ENCODE measurements at places on chromosomes 13 and 19.
A peak's percentile ranks its signal among the peaks of the same experiment; 100 is the strongest.

DNA sequence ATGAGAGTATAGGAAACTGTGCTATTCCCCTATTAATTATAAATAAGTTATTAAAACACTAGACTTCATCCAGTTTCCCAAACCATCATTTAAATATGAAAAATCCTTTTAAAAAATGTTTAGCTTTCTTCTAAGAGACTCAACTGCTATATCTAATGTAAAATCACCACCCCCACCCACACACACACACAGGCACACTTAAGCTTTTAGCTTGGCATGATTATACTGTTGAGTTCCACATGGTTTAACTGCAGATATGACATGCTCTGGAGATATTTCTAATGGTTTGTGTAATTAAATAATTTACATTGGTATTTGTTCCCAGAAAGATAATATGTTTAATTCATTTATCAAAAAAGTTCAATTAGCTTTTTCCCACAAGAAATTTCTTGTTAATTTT lies 1700.1 kb upstream of the SLC10A2 start:
- DNase-seq, result no peak

GRCh38 chr13:65594298-65594781 lies 1635.8 kb downstream of the PCDH9 start:
- no peak for DNase-seq

DNA sequence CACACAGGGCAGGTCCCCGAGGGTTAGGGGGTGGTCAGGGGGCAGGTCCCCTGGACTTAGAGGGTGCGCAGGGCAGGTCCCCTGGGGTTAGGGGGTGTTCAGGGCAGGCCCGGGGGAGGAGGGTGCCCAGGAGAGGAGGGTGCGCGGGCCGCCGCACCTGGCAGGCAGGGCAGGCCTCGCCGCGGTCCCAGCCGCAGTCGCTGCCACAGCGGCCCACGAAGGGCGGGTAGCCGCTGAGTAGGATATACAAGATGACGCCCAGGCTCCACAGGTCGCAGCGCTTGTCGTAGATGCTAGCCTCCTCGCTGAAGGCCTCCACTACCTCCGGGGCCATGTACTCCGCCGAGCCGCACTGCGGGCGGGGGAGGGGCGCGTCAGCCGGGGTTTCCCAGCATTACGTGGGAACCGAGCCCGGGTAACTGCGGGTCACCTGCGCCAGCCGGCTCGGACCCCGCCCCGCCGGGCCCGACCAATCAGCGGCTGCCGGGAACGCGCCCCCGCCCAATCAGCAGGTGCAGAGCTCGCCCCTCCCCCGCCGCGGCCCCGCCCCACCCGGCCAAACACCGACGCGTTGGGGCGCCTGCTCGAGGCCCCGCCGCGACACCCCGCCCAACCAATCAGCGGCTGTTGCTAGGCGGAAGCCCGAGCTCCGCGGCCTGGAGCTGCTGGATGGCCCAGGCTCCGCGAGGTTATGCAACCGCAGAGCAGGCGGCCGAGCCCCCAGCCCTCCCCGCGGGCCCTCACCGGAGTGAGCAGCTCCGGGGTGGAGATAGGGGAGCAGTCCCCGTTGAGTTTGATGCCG lies 9.2 kb downstream of the MKNK2 start:
- DNase-seq, result peak; percentile 99

- DNase-seq, result peak; percentile 20
Observed at GRCh38 chr19:2775556-2776430, 7.3 kb downstream of the SGTA start.

- DNase-seq, result no peak
Observed at GRCh38 chr19:50968716-50969412, 527 bp downstream of the KLK6 start.

DNA sequence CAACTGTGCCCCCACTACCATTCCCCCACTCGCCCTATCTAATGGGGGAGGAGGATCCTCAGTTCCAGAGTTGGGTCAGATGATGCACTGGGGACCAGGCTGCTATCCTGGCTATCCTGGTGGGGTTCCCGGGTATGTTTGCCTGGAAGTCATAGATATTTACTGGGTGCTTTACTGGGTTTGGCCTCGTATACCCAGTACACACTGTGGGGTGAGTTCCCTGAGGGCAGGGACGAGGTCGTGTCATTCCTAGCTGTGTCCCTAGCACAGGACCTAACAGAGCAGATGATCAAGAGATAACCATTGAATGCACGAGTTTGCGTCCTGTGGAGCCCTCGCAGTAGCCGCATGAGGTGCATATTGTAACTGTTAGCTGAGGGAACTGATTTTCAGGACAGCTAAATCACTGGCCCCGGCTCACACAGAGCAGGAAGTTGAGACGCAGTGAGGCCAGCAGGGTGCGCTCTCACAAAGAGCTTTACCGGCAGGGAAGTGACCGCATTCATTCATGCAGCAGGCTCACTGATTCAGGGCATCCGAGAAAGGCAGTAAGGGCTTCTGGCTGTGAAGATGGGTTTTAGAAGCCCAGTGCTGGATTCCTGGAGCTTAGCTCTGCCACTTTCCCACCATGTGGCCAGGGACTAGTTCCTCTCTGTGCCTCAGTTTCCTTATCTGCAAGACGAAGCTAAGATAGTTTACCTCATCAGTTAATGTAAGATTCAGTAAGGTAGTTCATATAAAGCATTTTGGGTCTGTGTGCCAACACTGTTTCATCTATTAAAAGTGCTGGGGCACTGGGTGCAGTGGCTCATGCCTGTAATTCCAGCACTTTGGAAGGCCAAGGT lies 6.0 kb downstream of the RUVBL2 start:
- peak; percentile 40 for DNase-seq

GRCh38 chr13:100395698-100396373 lies 192.8 kb downstream of the GGACT start:
- DNase-seq, result no peak

DNA sequence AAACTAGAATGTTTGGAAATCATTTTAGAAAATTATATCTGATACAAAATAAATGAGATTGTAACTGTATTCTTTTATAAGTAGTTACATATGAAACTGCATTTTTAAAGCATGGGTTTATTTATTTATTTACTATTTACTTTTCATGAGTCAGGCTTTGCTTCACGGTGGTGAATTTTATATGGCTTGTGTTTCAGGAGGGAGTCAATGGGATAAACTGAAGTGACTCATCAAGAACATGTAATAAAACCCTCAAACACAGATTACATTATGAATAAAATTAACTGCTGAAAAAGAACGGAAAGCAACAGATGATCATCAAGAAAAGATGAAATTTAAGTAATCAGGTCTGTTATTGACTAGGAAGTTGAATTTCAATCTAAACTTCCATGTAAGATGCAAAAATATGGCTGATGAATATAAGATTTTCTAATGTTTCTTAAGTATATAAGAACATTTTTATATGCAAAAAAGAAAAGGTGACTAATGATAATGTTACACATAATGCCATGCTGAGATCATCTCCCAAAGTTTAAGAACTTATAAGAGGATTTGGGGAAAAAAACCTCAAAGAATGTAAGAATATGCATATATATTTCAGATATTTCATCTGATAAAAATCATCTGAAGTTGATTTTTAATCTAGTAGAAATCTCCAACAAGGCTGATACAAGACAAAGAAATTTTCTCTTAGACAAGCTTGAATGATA lies 383.6 kb downstream of the SLITRK1 start:
- DNase-seq, result no peak

GRCh38 chr19:19071897-19072296 lies 8.1 kb downstream of the SLC25A42 start:
- DNase-seq, result no peak

GRCh38 chr19:34985249-34986022 lies 14.7 kb upstream of the GRAMD1A start:
- DNase-seq, result no peak

DNA sequence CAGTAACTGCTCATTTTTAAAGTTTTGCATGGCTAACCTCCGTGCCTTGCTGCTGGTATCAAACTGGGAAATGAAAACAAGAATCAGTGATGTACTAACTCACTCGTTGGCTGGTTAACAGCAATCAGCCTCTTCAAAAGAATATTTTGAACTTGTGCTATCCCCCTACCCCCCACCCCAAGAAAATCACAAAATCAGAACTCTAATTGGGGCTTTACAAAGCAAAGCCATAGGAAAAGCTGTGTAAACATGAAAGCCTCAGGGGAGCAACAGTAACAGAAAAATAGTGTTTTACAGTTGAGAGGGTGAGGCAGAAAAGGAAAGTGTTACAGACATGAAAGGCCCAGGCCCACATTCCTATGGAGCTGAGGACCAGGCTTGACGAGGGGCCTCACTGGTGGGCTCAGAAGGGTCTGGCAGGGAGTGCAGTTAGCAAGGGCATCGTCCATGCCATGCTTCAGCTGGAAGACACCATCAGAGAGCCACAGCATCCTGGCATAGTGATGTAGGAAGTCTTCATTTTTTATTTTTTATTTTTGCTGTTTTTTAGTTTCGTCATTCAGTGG lies 217.6 kb downstream of the PCCA start:
- no peak for DNase-seq

- DNase-seq, result no peak
Observed at GRCh38 chr13:79225487-79226232, 180.4 kb downstream of the RBM26 start.

DNA sequence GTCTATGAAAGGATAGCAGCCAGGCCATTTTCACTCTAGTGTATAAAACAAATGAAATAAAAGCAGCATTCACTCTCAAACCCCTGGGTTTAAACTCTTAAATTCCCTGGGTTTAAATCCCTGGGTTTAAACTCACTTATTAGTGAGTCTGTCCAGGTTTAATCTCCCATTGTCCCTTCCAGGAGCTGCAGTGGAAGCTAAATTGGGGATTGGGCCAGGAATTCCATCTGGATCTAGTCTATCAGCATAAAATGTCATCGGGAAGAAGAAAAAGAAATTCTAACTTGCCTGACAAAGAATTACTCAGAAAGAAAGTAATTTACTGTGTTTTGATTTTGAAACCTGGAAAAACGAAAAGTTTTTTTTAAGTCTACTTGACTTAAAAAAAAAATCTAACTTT lies 54.8 kb downstream of the FRY start:
- no peak for DNase-seq

- DNase-seq, result no peak
Observed at GRCh38 chr13:110470272-110471009, 91.1 kb downstream of the RAB20 start.

- peak; percentile 52 for DNase-seq
Observed at GRCh38 chr19:49506575-49507105, 5.8 kb upstream of the FCGRT start.

GRCh38 chr13:59492030-59492636 lies 671.6 kb downstream of the DIAPH3 start:
- DNase-seq, result no peak

DNA sequence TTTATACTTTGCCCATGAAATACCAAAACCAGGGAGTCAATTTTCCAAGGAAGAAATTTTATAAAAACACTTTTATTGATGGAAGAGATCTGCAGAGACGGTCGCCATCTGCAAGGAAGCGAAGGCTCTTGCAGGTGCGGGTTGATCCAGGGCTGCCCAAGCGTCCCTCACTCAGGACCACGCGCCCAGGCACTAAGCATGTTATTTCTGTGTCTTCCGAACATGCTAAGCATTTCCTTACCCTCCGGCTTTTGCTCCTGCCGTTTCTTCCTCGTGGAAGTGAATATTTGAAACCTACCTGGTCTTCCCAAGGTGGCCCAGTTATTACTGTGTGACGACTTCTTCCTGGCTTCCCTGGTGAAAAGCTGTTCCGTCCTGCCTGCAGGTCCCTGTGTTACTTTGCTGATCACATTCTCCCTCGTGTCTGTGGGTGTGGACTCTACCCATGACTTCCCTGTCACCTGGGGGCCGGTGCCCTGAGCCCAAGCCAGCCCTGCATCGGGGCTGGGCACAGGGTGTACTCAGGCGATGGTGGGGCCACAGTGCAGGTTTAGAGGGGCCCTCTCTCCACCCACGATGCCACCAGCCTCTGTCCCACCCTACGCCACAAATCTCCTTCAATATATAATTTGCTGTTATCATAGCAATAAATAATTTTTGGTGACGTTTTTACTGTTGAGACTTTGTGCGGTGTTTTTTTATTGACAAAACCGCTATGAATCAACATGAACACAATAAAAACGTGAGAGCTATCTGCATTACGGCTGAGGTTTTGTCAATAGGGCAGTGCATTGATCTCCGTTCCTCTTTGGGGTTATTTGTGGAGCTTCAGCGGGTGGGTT lies 119.4 kb downstream of the URI1 start:
- no peak for DNase-seq

GRCh38 chr13:94030415-94031119 lies 448.9 kb downstream of the DCT start:
- no peak for DNase-seq

DNA sequence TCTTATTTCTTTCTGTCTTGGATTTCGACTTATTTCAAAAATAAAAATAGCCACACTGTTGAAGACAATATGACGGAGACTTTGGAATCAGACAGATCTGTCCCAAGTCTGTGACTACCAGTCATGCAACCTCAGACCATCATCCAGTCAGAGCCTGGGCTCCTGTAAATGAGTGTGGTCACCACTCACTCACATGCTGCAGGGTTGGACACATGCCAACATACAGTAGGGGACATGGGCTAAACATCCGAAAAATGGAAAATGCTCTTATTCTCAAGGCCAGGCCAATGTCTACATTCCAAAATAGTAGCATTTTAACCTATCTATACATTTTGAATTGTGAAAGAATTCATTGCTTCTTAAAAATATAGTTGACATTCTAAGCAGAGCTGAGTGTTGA lies 75.5 kb upstream of the EDNRB start:
- no peak for DNase-seq

- no peak for DNase-seq
Observed at GRCh38 chr19:51742789-51743188, 8.9 kb downstream of the FPR1 start.

- no peak for DNase-seq
Observed at GRCh38 chr13:66117563-66117962, 1112.6 kb downstream of the PCDH9 start.

- no peak for DNase-seq
Observed at GRCh38 chr19:15291089-15291488, 41.2 kb downstream of the BRD4 start.

- DNase-seq, result no peak
Observed at GRCh38 chr13:112115403-112116091, 48.6 kb downstream of the SOX1 start.

DNA sequence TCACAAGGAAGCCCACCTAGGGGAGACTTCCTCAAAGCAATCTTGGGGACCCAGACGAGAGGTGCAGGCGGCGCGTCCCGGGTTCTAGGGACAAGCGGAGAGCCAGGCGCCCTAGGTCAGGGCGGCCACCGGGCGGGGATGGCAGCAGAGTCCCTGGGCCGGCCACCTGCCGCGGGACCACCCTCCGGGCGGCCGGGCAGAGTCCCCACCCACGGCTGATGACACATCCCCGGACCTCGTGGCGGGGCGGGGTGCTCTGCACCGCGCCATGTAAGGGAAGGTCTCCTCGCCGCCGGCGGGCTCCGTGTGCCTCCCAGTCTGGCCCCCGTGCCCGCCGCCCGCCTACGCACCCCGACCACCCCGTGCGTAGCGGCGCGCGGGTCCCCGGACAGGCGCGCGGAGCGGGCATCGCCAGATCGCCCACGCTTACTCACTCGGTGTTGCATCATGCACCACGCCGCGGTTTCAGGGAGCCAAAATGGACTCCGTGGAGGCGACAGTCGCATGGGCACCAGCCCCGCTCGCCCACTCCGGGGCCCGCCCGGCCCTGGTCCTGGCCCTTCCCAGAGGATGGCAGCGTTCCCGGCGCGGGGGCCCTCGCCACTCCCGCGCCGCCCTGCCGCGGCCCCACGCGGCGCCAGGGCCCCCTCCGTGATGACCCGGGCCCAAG lies 643 bp downstream of the SLC7A1 start:
- DNase-seq, result peak; percentile 31

- DNase-seq, result no peak
Observed at GRCh38 chr19:27740396-27740795, 1472.6 kb downstream of the UQCRFS1 start.

GRCh38 chr19:48290771-48291488 lies 21.0 kb downstream of the ZNF114 start:
- peak; percentile 30 for DNase-seq
